ENCODE measurements at places on chromosomes 4 and X.
A peak's percentile ranks its signal among the peaks of the same experiment; 100 is the strongest.

- DNase-seq, result no peak
These were observed 5.8 kb downstream of the MAEA start for GRCh38 chr4:1295405-1296055.

- no peak for DNase-seq
These were observed 295.2 kb upstream of the AGA start for GRCh38 chr4:177737387-177737940.

DNA sequence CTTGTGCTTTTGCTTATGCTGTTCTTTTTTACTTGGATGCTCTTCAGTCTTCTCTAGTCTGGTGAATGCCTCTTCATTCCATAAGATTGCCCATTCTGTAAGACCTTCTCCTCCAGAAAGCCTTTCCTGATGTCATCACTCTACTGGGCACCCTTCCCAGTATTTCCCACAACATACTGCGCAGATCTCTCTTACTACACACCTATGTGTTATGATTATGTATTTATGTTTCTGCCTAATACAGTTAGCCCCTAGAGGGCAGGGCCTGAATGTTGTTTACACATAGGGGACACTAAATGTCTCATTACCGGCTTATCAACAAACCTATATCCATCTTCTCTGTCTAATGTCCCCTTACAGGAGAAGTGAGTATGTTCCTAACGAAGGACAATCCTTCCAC is 21.1 kb downstream of the AIFM1 start:
- no peak for DNase-seq

- DNase-seq, result no peak
These were observed 13.2 kb upstream of the SH3TC1 start for GRCh38 chr4:8185930-8186329.

DNA sequence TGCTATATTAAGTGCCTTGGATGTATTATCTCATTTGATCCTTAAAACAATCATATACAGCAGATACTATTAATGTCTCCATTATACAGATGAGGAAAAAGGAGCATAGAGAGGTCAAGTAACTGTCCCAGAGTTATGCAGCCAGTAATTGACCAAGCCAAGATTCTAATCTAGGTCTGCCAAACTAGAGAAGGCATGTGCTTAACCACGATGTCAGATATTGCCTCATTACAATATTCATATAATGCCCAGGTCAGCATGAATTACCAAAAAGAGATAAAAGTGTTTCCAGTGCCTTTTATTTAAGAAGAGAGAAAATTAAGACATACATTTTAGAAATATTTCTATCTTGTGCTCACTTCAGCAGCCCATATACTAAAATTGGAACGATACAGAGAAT is 7.1 kb downstream of the ARHGEF6 start:
- no peak for DNase-seq

- DNase-seq, result no peak
These were observed 287.6 kb downstream of the ARHGAP24 start for GRCh38 chr4:85762529-85762871.

GRCh38 chr4:7366954-7367353 is 67.8 kb downstream of the PSAPL1 start:
- no peak for DNase-seq

DNA sequence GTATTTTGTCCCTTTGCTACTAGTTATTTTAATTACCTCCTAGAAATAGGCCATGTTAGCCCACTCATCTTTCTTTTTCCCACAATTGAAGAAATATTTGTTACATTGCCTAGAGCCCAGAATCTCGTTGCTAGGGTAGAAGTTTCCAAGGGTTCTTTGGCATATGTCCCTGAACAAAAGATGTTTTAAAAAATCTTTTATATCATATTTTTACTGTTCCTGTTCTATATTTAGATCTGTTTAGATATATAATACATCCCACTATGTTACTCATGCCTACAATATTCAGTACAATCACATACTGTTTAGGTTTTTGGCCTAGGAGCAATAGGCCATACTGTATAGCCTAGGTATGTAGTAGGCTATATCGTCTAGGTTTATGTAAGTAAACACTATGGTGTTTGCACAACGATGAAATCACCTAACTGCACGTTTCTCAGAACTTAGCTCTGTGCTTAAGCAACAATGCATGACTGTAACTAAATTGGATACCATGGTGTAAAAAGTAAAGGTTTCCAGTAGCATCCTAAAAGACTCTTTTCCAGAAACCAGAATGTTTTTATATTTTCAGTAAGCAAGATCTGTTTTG is 236.0 kb upstream of the SLIT2 start:
- DNase-seq, result no peak

GRCh38 chrX:71533516-71533850 is 579 bp downstream of the OGT start:
- DNase-seq, result no peak

- peak; percentile 63 for DNase-seq
These were observed 34.5 kb upstream of the HELT start for GRCh38 chr4:184983672-184984356.

GRCh38 chr4:37482236-37482913 is 203.8 kb downstream of the RELL1 start:
- DNase-seq, result no peak

DNA sequence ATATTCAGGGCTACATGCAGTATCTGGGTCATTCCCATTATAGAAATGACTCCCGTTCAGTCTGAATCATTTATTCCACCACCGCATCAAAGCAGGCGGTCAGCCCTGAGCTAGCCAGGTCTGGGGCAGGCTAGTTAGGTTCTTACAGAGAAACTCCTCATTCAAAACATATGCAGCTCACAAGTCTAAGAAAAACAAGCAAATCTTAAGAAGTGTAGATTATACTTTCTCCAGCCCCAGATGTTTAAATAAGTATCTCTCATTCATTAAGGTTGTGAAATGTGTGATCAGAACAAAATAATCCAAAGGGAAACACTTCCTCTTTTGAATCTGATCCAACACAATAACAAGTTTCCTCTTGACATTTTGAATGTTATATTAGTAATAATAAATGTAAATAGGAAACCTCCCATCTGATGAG is 441.9 kb downstream of the INPP4B start:
- DNase-seq, result peak; percentile 51

- DNase-seq, result no peak
These were observed 226.7 kb downstream of the ARHGAP10 start for GRCh38 chr4:147958489-147959065.

GRCh38 chr4:127575888-127576287 is 56.9 kb upstream of the INTU start:
- no peak for DNase-seq

- peak; percentile 93 for DNase-seq
These were observed 9.9 kb upstream of the GASK1B start for GRCh38 chr4:158182736-158183135.

GRCh38 chr4:2262944-2263250 is 988 bp upstream of the MXD4 start:
- no peak for DNase-seq

DNA sequence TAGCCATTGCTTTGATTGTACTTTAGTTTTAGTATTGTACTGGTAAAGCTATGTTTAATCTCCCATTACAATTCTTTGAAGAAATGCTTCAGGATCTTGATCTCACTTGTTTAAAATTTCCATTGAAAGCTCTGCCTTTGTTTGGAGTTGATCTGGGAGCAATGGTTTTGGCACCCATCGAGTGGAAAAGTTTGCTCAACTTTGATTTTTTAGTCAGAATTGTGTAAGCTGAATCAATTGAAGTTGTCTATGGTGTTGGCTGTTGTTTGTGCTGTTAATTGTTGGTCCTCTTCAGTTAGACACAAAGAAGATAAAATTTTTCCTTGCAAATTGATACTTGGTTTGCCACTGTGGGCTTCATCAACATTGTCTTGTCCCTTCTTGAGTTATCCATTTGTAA is 99.8 kb upstream of the ADAD1 start:
- DNase-seq, result no peak

GRCh38 chr4:32562010-32562409 is 1841.8 kb downstream of the PCDH7 start:
- DNase-seq, result no peak

DNA sequence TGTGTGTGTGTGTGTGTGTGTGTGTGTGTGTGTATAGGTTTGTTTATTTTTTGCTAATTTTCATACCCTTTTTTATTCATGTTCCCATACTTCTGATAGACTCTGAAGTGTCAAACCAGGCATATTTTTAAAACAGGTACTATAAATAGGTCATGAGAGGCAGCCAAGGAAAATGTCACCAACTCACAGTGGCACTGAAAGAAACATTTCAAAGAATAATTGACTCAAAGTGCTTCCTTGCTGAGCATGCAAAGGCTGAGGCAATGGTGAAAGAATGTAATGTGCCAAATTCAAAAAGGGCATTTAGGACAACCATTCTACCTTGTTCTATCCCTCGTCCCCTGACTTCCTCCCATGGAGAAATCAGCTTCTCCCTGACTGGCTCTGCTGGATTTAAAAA is 95.5 kb downstream of the EIF4E start:
- no peak for DNase-seq

DNA sequence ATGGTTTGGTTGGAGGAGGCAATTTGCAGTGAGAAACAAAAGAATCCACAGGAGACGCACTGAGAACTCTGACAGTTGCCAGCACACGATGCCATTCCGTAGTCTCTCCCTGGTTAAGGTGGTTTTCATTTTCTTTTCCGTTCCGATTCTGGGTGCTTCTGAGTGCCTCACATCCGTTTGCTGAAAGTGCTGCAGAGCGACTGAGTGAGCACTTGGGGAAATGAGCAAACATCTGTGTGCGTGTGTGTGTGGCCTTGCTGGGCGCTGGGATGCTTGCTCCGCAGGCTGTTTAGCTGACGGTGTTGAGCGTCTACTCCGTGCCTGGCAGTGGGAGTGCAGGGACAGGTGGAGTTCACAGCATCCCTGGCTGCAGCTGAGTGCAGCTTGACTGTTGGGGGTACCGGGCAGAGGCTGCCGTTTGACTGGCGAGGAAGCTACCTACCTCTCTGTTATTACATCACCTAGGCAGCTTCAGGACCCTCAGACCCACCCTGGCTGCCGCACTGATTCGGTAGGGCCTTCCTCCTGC is 49.3 kb downstream of the SORCS2 start:
- DNase-seq, result no peak

DNA sequence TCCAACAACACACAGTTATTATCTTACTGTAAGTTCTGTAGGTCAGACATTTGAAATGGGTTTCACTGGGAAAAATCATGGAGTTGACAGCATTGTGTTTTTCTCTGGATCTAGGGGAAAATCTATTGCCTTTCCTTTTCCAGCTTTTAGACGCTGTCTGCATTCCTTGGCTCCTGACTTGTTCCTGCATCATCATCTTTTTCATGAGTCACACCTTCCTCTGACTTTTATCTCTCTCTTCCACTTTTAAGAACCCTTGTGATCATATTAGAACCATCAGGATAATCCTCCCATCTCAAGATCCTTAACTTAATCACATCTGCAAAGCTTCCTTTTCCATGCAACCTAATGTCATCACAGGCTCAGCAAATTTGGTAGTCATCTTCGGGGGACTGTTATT is 1454.8 kb downstream of the RPA4 start:
- no peak for DNase-seq

- no peak for DNase-seq
These were observed 203.7 kb upstream of the NWD2 start for GRCh38 chr4:37040816-37041215.

GRCh38 chr4:68240620-68241019 is 4.9 kb downstream of the TMPRSS11B start:
- DNase-seq, result no peak

DNA sequence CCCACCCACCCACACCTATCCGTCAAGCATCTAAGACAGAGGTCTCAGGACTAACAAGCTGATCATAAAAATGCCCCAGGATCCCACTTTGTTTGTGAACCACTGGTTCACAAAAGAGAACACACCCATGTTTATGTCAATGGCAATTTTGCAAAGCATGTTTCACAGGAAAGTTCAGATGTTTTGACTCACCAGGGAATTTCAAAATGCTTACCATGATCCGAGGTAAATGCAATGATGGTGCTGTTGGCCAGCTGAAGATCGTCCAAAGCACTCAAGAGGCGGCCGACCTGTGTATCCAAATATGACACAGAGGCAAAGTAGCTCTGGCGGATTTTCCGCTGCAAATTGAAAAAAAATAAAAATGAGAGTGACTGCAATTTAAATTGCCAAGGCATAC is 15.0 kb downstream of the IDS start:
- no peak for DNase-seq

DNA sequence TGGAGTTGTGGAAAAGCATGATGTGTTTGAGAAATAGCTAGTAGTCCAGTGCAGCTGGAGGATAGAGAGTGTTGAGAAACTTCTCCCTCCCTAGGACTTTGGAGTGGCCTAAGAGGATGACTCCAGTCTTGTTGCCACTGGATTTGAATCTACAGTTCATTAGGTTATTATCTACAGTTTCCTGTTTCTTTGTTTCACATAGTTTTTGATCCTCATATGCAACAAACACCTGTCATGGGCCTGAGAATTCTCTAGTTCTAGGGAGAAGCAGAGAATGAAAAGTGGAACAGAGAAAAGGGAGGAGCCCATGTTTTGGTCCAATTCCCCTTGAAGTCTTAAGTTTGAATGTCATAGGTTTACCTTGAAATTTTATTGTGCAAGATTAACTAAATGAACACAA is 73.6 kb upstream of the TBC1D9 start:
- DNase-seq, result no peak

- no peak for DNase-seq
These were observed 73.7 kb upstream of the H2AZ1 start for GRCh38 chr4:100023800-100024199.

DNA sequence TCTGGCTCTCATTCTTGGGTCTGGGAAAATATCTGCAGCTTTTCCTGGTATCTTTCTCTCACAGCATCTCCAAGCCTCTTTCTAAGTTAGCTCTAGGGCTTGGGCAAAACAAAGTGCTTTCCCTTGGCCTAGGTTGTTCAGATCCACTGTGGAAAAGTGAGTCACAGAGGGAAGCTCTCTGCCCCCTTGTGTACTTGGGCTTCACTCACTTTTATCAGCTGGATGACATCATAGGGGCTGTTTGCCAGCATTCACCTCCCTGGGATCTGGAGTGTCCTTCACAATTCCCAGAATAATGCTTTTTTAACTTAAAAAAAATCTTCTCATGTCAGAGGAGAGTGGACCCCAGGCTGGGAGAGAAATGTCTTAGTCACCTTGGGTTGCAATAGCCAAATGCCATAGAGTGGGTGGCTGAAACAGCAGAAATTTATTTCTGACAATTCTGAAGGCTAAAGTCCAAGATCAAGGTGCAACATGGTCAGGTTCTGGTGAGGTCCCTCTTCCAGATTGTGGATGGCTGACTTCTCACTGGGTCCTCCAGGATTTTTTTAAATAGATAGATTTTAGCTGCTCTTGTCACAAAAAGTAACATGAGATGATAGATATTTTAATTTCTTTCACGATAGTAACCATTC is 247.8 kb downstream of the SH2D1A start:
- DNase-seq, result no peak

- DNase-seq, result peak; percentile 69
These were observed 149.8 kb downstream of the STIM2 start for GRCh38 chr4:27010334-27010940.
